ENCODE measurements at places on chromosomes 1 and 21.

DNA sequence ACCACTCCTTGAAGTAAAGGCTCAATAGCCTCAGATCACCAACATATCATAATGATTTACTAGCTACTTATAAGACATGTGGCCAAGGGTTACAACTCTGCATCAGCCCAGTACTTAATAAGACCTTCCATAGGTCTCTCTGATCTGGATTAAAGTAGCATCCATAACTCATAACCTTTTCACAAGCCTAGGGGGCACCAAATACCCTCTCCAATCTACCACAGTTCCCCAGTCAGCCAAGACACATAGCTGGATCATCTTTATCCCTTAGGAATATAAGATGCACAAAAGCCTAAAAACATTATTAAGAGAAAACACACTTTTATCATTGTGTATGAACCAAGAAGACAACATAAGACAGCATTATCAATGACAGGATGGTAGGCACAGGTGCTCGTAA is 22.1 kb downstream of the SSX2IP start:
- no peak for DNase-seq

- DNase-seq = peak; percentile 80
Measured at GRCh38 chr21:45590246-45590725, 48.0 kb upstream of the SLC19A1 start.

DNA sequence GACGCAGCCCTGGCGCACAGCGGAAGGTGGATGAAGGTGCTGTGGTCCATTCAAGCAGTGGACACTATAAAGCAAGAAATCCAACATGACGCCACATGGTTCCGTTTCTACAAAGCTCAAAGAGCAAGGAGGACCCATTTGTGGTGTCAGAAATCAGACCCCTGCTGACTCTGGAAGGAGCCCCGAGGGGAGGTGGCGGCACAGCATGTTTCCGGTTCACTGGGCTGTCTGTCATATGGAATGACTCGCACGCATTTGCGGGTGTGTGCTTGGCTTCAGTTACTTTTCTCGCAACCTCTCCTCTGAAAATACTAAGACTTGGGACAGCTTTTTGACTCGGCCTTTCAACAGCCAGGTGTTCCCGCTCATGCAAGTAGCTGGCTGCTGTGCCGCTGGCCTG is 29.1 kb upstream of the LRRC47 start:
- no peak for DNase-seq

GRCh38 chr1:159015440-159015909 is 5.8 kb downstream of the IFI16 start:
- DNase-seq = peak; percentile 66

- no peak for DNase-seq
Measured at GRCh38 chr1:35935442-35936388, 4.8 kb downstream of the AGO3 start.

DNA sequence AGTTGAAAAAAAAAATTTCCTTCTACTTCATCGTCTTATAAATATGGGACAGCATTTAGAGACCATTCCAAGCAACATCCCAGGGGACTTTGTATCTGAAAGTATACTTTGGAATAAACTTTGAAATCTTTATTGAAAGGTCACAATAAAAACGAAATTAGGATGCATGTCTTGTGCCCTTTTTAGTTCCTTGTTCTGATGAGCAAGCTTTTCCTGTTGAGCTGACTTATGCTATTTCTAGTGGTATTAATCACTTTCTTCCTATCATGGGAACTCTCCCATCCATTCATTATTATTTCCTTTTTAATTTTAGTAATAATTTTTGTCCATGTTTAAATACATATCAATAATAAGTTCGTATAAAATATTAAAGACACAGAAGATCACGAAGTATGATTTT is 4.0 kb upstream of the GBP2 start:
- DNase-seq = no peak

- DNase-seq = no peak
Measured at GRCh38 chr1:198530953-198531352, 9.5 kb downstream of the ATP6V1G3 start.

- DNase-seq = no peak
Measured at GRCh38 chr1:82587371-82587770, 786.6 kb downstream of the ADGRL2 start.

DNA sequence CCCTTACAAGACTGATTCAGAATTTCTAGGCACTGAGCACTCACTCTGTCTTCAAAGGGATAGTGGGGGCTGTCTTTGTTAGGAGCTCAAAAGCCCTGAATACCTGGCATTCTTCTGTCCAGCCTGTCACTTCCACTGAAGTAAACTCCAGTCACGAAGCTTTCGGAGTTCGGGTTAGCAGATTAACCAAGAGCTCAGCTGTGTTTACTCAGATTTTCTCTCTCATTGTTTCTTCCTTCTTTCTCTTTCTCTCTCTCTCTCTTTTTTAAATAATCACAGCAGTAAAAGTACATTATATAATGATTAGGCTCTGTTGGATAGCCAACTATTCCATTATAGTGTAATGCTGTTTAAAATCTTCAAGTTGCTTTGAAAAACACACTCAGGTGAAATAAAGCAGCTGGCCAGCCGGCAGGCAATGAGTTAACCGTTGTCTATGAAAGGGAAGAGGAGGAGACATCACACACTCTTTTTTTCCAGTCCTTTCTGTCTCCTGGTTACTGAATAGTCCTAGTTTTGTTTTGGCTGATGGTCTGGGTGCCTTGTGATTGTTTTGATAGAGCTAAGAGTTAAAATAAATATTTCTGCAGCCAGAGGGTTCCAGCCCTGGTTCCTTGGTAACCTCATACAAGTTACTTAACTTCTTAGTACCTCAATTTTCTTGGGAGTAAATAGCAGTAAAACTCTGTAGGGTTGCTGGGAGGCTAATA is 89.8 kb downstream of the ADSS2 start:
- no peak for DNase-seq

DNA sequence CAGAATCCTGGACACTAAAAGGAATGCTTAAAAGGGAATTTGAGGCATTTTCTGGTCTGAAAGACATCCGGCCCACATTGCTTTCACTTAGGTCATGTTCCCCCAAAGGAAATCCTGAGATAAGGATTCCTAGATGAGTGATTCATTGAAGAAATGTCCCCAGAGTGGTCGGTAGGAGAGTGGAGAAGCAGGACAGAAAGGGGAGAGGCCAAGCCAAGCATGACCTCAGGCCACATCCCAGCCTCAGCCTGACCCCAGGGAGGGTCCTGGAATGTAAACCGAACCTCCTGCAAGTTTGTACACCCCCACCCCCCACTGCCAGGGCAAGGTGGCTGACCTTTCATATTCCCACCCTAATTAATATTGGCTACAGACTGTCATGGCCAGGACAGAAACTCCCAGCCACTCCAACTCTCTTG is 16.6 kb downstream of the HIVEP3 start:
- no peak for DNase-seq

DNA sequence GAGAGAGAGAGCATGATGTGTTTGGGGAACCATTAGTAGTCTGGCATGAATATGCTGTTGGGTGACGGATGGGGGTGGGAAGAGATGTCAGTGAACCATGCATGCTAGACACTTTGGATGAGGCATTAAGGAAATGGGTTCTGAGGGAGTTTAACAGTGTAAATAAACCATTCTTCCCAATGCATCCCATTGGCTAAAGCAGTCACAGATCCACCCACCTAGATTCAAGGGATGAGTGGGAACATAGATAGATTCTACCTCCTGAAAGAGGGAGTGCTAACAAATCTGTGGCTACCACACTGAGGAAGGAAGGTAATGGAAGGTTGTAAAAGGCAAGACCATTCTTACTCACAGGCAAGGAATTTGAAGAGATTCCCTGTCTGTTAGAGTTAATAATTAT is 129.8 kb upstream of the CACNA1E start:
- DNase-seq = no peak

GRCh38 chr21:38263493-38263892 is 6.7 kb downstream of the KCNJ15 start:
- no peak for DNase-seq

DNA sequence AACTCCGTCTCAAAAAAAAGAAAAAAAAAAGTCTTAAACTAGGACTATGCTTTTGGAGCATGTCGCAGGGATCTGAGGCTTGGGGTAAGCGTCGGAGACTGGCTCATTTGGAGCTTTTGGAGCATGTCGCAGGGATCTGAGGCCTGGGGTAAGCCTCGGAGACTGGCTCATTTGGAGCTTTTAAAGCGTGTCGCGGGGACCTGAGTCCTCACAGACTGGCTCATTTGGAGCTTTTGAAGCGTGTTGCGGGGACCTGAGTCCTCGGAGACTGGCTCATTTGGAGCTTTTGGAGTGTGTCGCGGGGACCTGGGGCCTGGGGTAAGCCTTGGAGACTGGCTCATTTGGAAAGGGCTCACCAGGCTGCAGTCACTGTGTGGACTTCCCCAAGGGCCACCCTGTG is 13.6 kb upstream of the TSPEAR start:
- no peak for DNase-seq

DNA sequence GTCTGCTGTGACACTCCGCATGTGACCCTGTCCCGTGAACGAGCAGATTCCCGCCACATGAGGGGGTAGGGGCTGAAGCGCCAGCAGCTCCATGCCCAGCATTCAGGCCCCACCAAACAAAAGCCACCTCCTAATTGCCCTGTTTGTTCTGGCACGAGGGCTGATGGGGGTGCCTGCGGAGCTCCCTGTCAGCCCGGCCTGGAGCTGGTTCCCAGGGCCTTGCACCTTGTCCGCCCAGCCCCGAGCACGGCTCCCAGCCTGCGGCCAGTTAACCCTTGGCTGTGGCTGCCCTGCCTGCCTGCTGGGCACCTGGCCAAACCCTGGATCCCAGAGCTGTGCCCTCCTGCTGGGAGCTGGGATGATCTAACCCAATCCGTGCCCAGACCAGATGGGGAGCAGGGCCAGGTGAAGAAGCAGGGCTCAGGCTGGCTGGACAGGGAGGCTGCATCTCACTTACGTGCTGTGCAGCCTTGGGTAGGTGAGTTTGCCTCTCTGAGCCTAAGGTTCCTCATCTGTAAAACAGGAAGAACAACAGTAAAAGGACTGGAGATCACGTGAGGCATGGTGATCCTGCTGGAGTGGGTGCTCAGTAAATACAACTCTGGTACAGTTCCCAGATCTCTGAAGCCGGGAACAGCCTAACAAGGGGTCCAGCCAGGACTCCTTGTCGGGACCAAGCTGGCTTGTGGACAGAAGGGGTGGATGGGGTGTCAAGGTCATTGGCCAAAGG is 110.9 kb upstream of the IFFO2 start:
- no peak for DNase-seq

DNA sequence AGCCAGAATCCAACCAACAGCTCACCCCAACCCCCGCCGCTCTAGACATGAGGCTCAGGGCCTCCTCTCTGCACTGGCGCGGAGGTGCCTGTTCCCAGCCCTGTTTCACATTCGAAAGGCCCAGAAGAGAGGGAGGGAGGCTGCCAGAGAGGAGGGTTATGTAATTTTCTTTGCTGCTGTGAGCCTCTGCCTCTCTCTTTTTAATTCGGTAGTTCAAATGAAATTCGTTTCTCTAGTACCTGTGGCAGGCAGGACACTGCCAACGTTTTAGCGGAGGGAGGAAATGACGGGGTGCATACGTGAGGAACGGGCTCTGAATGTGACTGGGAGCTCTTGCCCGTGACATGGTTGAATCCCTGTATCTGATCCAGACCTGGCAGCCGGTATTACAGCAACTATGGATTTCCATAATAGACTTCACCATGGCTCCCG is 9.4 kb downstream of the PRDM16 start:
- DNase-seq = no peak

DNA sequence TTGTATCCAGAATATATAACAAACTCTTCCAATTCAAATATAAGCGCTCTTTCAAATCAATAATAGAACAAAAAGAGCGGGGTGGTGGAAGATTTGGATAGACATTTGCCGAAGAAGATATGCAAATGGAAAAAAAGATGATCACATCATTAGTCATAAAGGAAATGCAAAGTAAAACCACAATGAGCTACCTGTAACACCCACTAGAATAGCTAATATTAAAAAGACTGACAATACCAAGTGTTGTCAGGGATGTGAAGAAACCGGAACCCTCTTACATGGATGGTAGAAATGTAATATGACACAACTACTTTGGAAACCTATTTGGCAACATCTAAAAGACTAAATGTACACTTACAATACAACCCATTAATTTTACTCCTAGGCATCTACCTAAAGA is 5.7 kb upstream of the TRAF5 start:
- no peak for DNase-seq

DNA sequence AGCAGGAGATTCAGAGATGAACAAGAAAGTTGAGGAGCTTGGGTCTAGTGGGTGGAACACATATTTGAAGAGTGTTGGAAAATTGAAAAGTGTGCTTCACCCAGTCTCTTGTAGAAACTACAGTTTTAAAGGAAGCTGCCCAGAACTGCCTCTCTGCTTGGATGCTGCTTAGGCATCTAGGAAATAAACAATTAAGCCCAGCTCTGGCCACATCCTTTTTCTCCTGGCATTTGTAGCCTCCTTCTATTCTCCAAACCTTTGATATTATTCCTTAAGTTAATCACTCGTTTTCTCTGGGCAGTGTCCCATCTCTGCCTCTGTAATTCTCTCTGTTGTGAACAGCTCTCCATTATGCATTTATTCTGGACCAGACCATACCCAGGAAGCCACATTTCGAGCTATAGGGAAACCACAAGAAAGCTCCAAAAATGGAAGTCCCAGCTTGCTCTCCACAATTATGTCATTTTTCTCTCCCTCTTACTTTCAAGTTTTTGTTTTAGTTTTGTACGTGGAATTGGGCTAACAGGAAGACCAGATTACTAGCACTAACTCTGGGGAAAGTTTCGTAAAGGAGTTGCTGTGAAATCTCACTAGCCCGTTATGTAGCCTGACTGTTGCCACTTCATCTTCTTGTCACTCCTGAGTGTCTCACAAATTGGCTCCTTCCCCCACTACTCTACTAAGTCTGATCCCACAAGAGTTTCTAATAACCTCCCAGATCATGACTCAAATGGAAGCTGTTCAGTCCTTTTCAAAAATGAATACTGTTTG is 102.2 kb downstream of the NTMT2 start:
- no peak for DNase-seq

DNA sequence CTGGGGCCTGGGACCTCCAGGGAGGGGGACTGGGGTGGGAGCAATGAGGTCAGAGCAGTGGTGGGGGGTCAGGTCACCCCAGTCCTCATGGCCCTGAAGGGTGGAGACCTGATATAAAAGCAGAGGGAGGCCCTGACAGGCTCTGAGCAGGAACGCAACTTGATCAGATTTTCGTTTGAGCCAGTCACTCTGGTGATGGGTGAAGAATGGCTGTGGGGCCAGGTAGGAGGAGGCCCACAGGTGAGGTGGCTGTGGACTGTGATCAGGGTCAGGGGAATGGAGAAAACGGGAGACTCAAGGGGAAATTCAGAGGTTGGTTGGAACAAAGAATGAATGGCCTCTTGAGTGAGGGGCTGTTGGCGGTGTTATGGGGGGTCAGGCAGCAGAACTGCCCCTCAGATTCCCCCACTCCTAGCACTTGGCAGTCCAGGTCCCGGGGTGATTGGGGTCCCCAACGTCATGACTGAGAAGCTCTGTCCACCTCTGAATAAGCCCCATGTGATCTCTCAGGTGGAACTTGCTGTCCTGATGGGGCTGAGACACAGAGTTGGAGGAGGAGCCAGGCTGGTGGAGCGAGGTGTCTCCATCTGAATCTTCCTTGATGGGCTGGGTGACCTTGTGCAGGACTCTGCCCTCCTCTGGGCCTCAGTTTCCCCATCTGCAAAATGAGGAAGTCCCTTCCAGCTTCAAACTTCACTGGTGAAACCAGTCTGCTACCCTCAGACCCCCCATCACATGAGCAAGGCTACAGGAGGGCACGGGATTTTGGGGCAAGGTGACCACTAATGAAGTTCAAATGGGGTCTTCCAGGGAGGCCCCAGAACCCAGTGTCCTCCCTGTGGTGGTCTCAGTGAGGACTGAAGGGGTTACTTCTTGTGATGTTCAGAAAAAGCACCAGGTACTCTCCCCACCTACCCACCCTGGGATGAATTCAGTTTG is 683.0 kb downstream of the MATN1 start:
- DNase-seq = no peak
